ENCODE measurements at places on chromosomes 16 and 17.

- DNase-seq = no peak
Observed at GRCh38 chr17:46090871-46091270, 91.8 kb downstream of the STH start.

DNA sequence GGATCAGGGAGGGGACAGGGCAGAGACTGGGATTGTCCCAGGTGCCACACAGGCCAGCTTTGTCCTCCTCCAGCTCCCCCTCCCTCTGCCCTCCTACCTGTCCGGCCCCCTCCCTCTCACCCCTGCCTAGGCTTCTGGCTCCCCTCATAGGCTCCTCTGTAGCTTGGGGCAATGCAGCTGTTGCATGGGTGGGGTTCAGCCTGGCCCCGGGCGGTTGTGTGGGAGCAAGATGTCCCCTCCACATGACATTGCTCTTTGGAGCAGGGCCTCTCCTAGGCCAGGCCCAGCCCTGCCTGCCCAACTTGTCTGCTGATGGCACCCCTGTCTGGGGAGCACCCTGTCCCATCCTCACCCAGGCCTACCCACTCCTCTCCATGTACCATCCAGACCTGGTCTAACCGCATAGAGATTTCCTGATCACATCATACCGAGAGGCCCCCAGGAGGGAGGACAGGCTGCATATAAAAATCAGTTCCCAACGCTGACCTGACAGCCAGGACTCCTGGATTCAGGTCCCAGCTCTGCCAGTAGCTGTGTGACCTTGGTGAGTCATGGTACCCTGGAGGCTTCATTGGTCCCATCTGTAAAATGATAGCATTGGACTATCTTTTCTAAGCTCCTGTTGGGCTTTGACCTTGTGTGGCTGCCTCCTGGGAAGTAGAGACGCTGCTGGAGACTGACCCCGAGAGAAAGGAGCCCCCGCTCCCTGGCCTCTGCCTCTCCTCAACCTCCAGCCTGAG lies 48.8 kb upstream of the DLX4 start:
- no peak for DNase-seq

DNA sequence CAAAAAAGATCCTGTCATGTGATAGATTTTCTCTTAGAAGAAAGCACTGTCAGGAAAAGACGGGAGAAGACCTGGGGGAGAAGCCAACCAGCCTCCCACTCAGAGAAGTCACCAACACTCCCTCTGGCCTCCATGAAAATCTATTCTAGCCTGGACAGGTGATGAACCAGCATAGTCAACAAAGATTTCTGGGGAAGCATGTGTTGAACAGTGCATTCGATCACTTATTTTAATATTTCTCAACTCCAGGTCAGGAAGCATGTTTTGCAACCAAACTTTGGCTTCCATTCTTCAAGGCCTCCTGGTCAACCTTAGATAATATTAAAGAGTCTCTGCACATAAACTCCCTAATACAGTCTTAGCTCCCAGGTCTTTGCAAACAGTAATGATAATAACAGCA lies 74.7 kb upstream of the ERCC4 start:
- DNase-seq = no peak

DNA sequence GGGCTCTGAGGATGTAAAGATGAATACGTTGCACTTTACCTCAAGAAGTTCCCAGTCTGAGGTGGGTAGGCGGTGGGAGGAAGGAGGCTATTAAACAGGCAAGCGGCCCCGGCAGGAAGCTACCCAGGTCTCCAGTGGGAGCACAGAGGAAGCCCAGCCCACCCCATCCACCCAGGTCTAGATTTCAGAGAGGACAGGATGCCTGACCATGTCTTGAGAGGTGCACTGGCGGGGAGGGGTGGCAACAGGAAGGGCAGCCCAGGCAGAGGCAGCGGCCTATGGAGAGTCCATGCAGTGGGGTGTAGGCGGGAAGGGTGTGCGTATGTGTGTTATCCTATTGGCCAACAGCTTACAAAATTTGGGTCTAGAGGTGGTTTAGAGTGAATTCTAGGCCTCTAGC lies 13.9 kb downstream of the SARM1 start:
- DNase-seq = no peak

GRCh38 chr17:31792007-31792585 lies 66.9 kb downstream of the COPRS start:
- no peak for DNase-seq

DNA sequence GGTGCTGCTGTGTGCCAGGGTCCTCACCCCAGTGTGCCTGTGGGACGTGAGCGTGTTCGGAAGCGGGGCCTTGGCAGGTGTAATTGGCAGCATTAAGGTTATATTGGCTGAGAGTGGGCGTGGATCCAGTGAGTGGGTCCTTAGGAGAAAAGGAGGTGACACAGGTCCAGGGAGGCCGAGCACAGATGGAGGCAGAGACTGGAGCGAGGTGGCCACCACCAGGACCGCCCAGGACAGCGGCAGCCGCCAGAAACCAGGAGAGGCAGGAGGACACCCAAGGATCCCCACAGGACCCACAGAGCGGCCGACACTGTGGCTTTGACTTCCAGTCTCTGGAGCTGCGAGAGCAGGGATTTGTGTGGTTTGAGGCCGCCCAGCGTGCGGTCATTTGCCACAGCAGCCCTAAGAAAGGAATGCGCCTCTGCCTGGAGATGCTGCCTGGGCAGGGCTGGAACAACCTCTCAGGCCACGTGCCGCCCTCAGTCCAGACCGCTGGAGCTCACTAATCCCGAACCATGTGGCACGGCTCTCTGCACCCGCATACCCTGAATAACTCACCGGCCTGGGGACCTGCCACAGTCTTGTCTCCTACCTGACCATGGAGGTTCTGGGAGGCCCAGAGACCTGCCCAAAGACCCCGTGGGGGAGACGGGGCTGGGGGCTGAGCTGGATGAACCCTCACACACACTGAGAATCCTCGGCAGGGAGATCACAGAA lies 45.4 kb downstream of the SOX8 start:
- no peak for DNase-seq

DNA sequence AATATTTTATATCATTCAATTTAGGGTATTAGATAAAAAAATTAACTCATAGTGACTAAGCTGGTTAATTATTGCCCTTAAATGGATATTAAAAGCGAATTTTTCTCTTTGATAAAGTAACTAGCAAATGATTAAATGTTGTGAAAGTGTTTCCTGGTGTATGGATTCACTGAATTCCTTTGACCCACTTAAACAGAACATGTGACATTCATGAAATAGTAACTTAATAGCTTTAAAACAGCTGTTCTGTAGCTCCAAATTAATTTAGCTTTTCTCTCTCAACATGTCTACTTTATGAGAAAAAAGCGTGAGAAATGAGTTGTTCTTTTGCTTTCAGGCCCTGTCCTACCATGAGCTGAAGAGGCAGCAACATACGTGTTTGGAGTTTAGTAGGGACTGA lies 36.4 kb upstream of the APPBP2 start:
- no peak for DNase-seq

DNA sequence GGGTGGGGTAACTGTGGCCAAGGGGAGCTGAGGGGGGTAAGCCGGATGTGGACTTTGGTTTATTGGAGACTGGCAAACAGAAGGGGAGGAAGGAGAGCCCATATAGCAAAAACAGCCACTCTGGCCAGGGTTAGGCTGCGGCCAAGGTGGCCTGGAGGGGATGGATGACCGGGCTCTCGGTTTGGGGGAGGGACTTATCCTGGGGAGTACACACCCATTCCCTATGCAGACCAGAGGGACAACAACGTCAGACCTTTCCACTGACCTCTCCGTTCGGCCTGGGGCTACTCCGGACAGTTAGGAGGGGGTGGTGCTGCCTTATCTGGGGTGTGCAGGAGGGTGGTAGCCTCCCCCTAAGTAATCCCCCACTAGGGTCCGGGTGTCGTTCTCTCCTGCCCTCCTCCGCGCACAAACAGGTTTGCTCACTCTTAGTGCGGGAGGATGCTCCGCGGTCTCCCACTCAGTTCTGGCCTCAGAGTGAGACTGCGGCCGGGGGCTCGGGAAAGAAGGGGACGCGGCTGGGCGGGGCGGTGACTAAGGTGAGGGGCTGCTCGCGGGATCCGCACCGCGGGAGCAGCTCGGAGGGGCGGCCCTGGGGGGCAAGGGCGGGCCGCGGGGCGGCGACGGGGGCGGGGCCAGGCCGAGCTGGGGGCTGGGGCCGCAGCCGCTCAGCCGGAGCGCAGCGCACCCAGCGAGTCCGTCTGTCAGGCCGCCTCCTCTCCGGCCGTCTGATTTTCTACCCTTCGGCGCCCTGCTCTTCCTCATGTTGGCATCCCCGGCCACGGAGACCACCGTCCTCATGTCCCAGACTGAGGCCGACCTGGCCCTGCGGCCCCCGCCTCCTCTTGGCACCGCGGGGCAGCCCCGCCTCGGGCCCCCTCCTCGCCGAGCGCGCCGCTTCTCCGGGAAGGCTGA lies at the start of gene WNK4:
Gene WNK4, plus strand, starts transcription at position 675 of the 915 bp plus-strand sequence. Its CDS starts 89 bp downstream, at position 764.
- DNase-seq = peak; percentile 36

- peak; percentile 32 for DNase-seq
Observed at GRCh38 chr16:67158637-67159600, 790 bp downstream of the TRADD start.

- no peak for DNase-seq
Observed at GRCh38 chr17:79784353-79785016, 6.5 kb downstream of the CBX2 start.

GRCh38 chr16:89392881-89393737 lies 97.3 kb downstream of the ANKRD11 start:
- DNase-seq = no peak

DNA sequence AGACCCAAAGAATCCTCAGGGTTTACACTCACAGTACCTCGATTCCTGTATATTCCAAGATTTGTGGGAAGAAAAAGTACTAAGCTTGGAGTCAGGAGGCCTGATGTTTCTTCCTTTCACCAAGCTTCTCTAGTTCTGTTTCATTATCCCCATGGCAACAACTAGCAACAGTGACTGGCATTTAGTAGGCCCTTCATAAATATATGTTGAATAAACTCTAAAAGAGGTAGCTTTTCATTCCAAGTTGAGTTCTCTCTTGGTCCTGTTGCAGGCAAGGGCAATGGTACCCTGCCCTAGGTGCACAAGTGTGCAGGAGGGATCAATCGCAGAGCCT lies 527 bp upstream of the UBE2Z start:
- DNase-seq = no peak

GRCh38 chr17:19742495-19742894 lies 5.6 kb downstream of the ALDH3A1 start:
- DNase-seq = no peak

GRCh38 chr17:70365091-70365583 lies 195.8 kb downstream of the KCNJ2 start:
- DNase-seq = no peak

GRCh38 chr17:51869387-51869786 lies 289.1 kb downstream of the CA10 start:
- DNase-seq = no peak

- DNase-seq = no peak
Observed at GRCh38 chr16:77679391-77679790, 42.9 kb upstream of the NUDT7 start.

- DNase-seq = no peak
Observed at GRCh38 chr17:83030432-83030831, 49.0 kb upstream of the METRNL start.

- no peak for DNase-seq
Observed at GRCh38 chr17:73482251-73482716, 162.0 kb downstream of the SDK2 start.

DNA sequence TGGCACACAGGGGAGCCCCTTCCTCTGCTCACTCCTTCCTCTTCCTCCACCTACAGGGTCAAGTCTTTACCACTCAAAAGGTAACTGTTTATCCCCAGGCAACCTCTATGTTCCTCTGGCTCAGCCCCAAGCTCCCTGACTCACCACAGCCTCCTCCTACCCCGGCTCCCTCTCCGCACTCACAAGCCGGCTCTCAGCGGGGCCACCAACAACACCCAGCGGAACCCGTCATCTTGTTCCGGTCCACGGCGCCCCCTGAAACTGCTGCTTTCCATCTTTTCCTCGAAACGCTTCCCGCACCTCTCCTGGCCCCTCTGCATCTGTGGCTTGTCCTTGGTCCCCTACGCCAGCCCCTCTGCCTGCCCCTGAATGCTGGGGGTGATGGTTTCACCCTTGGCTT lies 58.4 kb downstream of the NXN start:
- no peak for DNase-seq

GRCh38 chr17:13640551-13640950 lies 38.8 kb upstream of the HS3ST3A1 start:
- no peak for DNase-seq

GRCh38 chr17:71460943-71461342 lies 659.9 kb upstream of the SOX9 start:
- DNase-seq = peak; percentile 48

DNA sequence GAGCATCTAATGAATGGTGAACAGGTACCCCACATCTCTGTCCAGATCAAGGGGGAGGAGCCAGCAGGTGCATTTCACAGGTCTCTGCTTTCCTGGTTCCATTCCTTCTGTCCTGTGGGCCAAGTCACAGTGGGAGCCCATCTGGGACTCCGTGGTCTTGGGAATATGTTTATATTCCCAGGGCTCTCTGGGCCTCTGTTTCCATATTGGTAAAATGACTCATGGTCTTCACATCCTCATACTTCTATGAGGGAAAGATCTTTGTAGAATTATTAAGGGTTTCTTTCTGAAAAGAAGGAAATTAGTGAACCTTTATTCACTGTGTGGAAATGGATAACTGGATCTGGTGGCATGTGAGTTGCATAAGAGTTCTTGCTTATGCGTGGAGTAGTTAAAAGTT lies 6.2 kb downstream of the MYOCD start:
- DNase-seq = no peak

- DNase-seq = no peak
Observed at GRCh38 chr16:86869288-86870022, 291.1 kb downstream of the FOXL1 start.
